ENCODE measurements at places on chromosomes 4 and X.
A peak's percentile ranks its signal among the peaks of the same experiment; 100 is the strongest.

GRCh38 chrX:151183233-151183753 is 6.9 kb downstream of the GPR50 start:
- H3K27me3 ChIP-seq: no peaks in the 10 kb centered on the region
- no peak for DNase-seq
- no peaks in the 10 kb centered on the region for H3K36me3 ChIP-seq
- H3K27ac ChIP-seq: no peak overlapping the region

DNA sequence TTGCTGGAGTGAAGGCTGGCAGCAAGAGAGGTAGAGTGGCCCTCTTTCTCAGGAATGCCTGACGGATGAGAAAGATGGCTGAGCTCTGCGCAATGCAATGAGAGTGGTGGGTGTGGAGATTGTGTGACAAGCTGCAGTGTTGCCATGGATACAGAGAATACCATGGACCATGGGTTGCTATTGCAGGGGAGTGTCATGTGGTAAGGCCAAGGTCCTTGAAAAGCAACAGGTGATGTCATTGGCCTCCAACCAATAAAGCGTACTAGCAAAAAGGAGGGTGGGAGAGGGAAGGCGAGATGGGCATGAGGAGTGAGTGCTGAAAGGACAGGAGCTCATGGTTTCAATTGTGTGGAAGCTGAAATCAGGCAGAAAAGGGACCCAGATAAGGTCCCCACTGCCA is 1.8 kb downstream of the PNMA5 start:
- H3K4me1 ChIP-seq: no peaks in the 10 kb centered on the region
- H3K27me3 ChIP-seq: no peaks in the 10 kb centered on the region
- DNase-seq: no peak
- H3K27ac ChIP-seq: no peak overlapping the region

GRCh38 chr4:116361790-116362189 is 723.6 kb downstream of the TRAM1L1 start:
- no peak overlapping the region for H3K4me3 ChIP-seq
- H3K4me1 ChIP-seq: no peaks in the 10 kb centered on the region
- no peak overlapping the region for H3K27ac ChIP-seq
- DNase-seq: no peak
- no peaks in the 10 kb centered on the region for H3K27me3 ChIP-seq

- H3K4me3 ChIP-seq: no peak overlapping the region
- H3K27me3 ChIP-seq: no peaks in the 10 kb centered on the region
- DNase-seq: no peak
- H3K36me3 ChIP-seq: peaks cover 25% of the 10 kb centered on the region
These were observed 37.7 kb upstream of the MTNR1A start for GRCh38 chr4:186592966-186593586.

DNA sequence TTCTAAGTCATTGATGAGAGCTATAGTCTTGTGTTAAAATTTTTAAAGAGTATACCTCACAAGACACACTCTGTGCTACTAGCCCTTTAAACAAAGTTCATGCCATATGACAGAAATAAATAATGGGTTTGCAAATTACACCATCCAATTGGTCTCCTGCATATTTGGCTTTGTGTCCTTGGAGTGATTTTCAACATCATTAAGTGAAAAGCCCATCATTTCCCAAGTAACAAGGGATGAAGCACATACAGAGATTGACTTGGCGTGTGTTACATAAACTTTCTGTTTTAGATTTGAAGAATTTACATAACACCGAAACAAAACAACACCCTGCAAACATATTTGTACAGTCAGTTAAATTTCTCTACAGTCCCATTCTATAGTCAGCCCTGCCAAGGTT is 216.9 kb upstream of the NEIL3 start:
- DNase-seq: no peak
- H3K4me3 ChIP-seq: no peak overlapping the region
- H3K4me1 ChIP-seq: no peaks in the 10 kb centered on the region
- no peaks in the 10 kb centered on the region for H3K27me3 ChIP-seq
- no peaks in the 10 kb centered on the region for H3K36me3 ChIP-seq

- H3K4me1 ChIP-seq: no peaks in the 10 kb centered on the region
- no peaks in the 10 kb centered on the region for H3K27me3 ChIP-seq
- peaks cover 43% of the 10 kb centered on the region for H3K36me3 ChIP-seq
- no peak overlapping the region for H3K27ac ChIP-seq
These were observed 53.7 kb downstream of the CLDN22 start for GRCh38 chr4:183266371-183266770.

DNA sequence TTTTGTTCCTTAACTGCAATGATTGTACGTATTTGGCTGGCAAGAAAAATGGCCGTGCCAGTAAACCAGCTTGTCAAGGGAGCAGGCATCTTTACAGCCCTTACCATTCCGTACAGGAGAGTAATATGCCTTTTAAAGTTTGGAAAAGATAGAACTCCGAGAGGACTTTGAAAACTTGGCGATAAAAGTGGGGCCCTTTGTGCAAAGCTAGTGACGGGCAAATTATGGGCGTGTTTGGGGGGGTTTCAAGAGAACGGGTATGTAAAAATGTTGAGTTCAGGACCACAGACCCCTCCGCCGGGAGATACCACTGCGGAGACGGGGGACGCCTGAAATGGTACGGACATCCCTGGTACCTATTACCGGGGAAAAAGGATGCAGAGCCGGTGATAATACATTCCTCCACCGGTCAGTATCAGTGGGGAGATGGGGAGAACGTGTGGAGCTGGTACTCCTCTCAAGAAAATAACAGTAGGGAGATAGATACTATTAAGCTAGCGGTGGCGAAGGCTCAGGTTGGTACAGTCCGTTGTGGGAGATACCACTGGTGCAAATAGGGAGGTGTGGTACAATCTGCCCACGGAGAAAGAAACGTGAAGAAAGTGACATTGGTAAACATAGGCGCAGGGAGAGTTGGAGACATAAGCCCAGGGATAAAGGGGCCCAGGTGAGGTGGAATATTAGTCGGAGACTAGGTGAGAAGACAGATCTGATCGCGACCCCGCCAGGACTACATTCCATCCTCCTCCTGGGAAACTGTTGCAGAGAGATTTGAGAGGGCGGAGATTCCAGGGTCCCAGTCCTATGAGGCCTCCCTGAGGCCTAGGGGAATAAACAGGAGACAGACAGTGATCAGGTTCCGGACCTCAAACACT is 14.5 kb downstream of the SPACA5 start:
- H3K27ac ChIP-seq: peak overlapping the region; percentile 100
- no peaks in the 10 kb centered on the region for H3K36me3 ChIP-seq
- no peaks in the 10 kb centered on the region for H3K4me1 ChIP-seq

DNA sequence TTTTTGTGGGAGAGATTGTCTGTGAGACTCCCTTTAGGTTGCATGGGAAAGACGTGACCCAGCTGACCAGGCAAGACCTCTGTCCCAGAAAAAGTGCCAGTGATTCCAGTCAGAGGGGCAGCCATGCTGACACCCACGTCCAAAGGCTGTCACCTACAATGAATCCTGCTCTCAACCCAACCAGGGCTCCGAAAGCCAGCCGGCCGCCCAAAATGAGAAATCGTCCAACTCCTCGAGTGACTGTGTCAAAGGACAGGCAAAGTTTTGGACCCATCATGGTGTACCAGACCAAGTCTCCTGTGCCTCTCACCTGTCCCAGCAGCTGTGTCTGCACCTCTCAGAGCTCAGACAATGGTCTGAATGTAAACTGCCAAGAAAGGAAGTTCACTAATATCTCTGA is 5.5 kb downstream of the SLITRK2 start:
- no peaks in the 10 kb centered on the region for H3K4me1 ChIP-seq
- DNase-seq: no peak
- H3K27me3 ChIP-seq: peaks cover 43% of the 10 kb centered on the region
- no peaks in the 10 kb centered on the region for H3K36me3 ChIP-seq
- no peak overlapping the region for H3K4me3 ChIP-seq
- no peak overlapping the region for H3K27ac ChIP-seq

DNA sequence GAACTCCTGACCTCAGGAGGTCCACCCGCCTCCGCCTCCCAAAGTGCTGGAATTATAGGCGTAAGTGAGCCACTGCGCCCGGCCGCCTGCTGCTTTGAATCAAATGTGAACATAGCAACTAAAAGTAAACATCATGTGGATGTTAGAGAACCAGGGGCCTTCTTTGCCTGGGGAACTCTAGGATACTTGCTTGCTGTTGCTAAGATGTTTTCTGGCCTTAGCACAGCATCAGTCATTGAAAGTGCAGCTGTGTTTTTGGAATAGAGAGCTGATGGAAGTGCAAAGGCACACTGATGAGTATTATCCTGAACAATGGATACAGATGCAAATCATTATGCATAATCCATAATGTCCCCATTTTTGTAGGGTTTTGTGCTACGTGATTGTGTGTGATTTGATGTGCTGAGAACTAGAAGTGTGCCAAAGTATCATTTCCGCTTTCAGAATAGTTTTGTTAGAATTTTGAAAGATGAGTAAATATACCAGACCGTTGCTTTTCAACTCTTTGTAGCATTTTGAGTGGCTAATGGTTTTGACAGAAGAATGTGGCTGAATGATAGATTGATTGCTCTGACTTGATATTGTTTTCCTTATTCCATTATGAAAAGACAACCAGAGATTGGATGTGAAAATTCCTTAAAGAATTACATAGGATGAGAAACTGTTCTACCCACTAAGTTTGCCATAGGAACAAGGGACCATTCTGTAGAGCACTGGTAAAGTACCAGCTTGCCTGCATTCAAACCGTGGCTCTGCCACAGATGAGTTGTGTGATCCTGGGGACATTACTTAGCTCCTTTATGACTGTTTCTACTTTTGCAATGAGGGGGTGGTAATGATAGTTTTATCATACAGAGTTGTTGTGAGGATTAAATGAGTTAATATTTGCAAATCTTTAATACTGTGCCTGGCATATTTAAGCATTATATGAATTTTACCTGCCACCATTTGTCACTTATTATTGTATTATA is 74.7 kb downstream of the REPS2 start:
- DNase-seq: no peak
- H3K27ac ChIP-seq: no peak overlapping the region
- no peaks in the 10 kb centered on the region for H3K36me3 ChIP-seq

- no peak overlapping the region for H3K27ac ChIP-seq
- H3K36me3 ChIP-seq: no peaks in the 10 kb centered on the region
- H3K4me3 ChIP-seq: no peak overlapping the region
These were observed 14.8 kb downstream of the HELT start for GRCh38 chr4:185033072-185033471.

DNA sequence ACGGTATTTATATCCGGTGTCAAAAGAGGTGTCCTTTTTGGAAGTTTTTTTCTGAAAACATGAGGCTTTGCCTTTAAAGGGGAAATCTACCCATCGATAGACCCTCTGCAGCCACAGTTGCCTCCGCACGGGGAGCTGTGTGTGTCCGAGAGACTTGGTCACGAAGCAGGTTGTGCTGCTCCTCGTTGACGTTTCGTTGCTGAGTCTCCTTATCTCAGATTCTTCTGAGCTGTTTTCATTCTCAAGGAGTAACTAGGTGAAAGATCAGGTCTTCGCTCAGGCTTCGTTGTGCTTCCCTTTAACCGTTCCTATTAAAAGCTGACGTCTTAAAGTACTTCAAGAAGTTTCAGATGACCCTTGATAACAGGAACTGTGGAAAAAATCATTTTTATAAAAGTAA is 23.8 kb downstream of the TRMT44 start:
- H3K27ac ChIP-seq: no peak overlapping the region
- DNase-seq: no peak
- no peaks in the 10 kb centered on the region for H3K27me3 ChIP-seq
- no peak overlapping the region for H3K4me3 ChIP-seq
- peaks cover 6% of the 10 kb centered on the region for H3K36me3 ChIP-seq
- H3K4me1 ChIP-seq: no peaks in the 10 kb centered on the region

DNA sequence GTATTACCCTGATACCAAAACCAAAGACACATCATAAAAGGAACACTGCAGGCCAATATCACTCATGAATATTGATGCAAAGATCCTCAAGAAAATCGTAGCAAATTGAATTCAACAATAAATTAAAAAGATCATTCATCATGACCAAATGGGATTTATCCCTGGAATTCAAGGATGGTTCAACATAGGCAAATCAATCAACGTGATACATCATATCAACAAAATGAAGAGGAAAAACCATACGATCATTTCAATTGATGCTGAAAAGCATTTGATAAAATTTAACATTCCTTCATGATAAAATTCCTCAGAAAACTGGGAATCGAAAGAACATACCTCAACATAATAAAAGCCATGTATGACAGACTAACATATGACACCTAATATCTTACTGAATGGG is 52.7 kb upstream of the STARD8 start:
- no peaks in the 10 kb centered on the region for H3K4me1 ChIP-seq
- no peaks in the 10 kb centered on the region for H3K36me3 ChIP-seq
- H3K4me3 ChIP-seq: no peak overlapping the region
- no peaks in the 10 kb centered on the region for H3K27me3 ChIP-seq

DNA sequence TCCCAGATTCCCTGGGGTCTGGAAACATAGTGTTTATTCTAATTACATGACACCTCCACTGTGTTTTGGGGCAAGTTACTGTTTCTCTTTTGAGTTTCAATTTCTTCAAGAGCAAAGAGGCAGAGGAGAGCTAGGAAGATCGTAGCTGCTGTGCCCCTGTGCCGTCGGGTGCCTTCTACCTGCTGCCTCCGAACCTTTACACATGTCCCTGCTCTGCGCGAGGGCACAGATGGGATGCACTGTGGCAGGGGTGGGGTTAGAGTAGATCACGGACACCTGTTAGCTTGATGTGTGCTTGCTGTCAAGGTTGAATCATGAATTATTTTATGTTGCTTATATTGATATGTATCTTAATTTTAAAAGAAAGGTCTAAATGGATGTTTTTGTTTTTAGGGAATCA is 71.1 kb upstream of the MSANTD1 start:
- no peak for DNase-seq
- no peak overlapping the region for H3K4me3 ChIP-seq
- no peaks in the 10 kb centered on the region for H3K4me1 ChIP-seq
- no peaks in the 10 kb centered on the region for H3K27me3 ChIP-seq

DNA sequence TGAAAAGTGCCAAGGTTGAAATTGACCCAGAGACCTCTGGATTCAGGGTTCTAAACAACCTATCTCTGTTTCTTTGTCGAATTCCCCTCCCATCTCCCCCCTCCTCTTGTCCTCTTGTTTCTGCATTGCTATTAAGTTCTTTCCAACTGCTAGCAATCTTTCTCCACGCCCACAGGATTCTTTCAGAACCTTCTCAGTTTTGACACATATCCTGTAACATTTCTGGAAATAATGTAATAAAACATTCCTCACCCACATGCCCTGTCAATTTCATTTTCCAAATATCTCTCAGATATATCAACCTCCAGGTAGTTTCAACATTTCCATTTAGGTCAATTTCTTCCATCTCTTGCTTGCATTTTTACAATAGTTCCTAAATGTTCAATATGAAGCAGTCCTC is 1105.9 kb downstream of the ARAP2 start:
- no peaks in the 10 kb centered on the region for H3K36me3 ChIP-seq
- H3K27me3 ChIP-seq: no peaks in the 10 kb centered on the region
- DNase-seq: no peak
- no peaks in the 10 kb centered on the region for H3K4me1 ChIP-seq
- H3K4me3 ChIP-seq: no peak overlapping the region
- H3K27ac ChIP-seq: no peak overlapping the region

GRCh38 chr4:136796953-136797352 is 735.3 kb downstream of the PCDH18 start:
- H3K27ac ChIP-seq: peak overlapping the region; percentile 55
- H3K4me3 ChIP-seq: no peak overlapping the region
- peaks cover 4% of the 10 kb centered on the region for H3K4me1 ChIP-seq
- no peak for DNase-seq
